T-cell (primary cell): ENCODE measurements at places on chromosomes 1 and 21. TPM values are rescaled to one million over a fixed set of nuclear protein-coding genes. Genes with fewer than 3 reads are reported as not detected.

DNA sequence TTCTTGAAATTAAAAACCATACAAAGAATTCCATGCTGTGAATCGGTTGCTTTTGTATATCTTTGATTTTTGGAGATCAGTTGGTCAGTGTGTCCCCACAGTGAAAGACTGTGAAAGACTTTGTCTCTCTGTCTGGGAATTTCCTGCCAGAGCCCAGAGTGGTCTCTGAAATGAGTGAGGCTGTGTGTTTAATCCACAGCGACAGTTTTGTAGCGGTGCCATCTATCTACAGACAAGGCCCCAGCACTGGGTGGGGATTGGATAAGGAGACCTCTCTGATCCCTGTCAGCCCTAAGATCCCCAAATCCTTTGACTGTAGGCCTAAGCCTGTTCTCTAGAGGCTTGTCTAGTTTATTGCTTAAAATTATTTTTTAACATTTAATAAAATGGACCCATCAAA is 10.3 kb downstream of the GPR25 start:
- no peak overlapping the region for H3K27ac ChIP-seq
- no peaks in the 10 kb centered on the region for H3K27me3 ChIP-seq

GRCh38 chr1:85628791-85629531 is 48.4 kb downstream of the CCN1 start:
- no peak overlapping the region for H3K4me3 ChIP-seq
- no peak for DNase-seq
- peaks cover 2% of the 10 kb centered on the region for H3K36me3 ChIP-seq
- H3K27me3 ChIP-seq, result no peaks in the 10 kb centered on the region
- no peak overlapping the region for H3K27ac ChIP-seq

Gene VASH2
- total RNA-seq, result 0.85 TPM

DNA sequence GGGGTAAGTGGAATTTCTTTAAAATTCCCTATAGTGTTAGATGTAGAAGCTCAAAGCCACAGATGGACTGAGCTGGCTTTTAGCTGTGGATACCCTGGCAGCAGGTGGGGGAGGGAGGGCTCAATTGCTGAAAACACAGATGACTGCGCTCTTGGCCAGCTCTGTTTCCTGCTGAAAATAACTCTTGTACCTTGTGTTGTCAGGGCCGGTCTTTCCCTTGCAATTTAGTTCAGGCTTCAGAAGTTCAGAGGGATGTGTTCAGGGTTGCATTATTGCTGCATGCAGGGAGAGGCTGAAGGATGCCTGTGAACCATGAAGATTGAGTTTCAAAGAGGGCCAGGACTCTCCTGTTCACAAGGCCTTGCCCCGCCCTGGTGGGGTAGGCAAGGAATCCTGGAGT is 58.1 kb upstream of the GCLM start:
- no peaks in the 10 kb centered on the region for H3K27me3 ChIP-seq
- no peak for DNase-seq
- H3K4me3 ChIP-seq, result no peak overlapping the region
- no peak overlapping the region for H3K27ac ChIP-seq
- no peaks in the 10 kb centered on the region for H3K4me1 ChIP-seq

Gene TMEM125
- not detected for total RNA-seq

GRCh38 chr1:81600363-81600762 is 200.4 kb upstream of the ADGRL2 start:
- no peak overlapping the region for H3K4me3 ChIP-seq
- H3K27me3 ChIP-seq, result no peaks in the 10 kb centered on the region
- no peaks in the 10 kb centered on the region for H3K36me3 ChIP-seq
- H3K27ac ChIP-seq, result no peak overlapping the region

DNA sequence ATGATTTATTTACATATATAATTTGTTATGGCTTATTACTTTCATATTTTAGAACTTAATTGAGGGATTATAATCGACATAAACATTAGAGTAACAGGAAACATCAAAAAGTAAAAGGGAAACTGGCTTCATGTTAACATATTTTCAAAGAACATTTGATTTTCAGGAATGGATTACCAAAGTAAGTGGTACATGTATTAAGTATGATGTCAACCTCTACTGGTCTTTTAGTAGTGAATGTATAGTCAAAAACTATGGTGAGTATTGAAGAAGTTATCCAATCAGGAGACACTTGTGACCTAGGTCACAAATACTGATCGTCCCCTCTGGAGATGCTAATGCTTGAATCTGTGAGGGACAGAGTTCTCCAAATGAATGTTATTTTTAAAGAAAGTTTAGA is 768.9 kb upstream of the ADGRL4 start:
- H3K36me3 ChIP-seq, result no peaks in the 10 kb centered on the region
- no peak for DNase-seq
- H3K27me3 ChIP-seq, result no peaks in the 10 kb centered on the region
- no peak overlapping the region for H3K27ac ChIP-seq

Gene CD84
- total RNA-seq, result 51.8 TPM

DNA sequence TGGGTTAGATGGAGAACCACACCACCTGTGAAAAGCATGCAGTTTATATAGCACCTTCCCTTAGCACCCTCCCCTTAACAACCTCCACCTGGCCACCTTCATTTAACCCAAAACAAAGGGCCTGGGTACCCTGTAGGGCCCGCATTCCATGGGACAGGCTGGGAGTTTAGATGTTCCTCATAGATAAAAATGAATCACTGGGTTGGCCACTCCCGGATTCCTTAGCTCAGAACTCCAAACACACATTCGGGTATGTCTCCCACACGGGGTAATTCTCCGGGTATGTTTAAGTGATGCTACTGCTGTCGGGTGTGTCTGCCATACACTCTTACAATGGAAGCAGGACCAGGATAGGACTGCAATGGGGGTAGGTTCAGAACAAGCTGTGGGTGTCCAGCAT is 43.9 kb upstream of the FOXO6 start:
- no peak for DNase-seq
- no peaks in the 10 kb centered on the region for H3K36me3 ChIP-seq
- H3K27me3 ChIP-seq, result peaks cover 9% of the 10 kb centered on the region
- H3K4me1 ChIP-seq, result no peaks in the 10 kb centered on the region

DNA sequence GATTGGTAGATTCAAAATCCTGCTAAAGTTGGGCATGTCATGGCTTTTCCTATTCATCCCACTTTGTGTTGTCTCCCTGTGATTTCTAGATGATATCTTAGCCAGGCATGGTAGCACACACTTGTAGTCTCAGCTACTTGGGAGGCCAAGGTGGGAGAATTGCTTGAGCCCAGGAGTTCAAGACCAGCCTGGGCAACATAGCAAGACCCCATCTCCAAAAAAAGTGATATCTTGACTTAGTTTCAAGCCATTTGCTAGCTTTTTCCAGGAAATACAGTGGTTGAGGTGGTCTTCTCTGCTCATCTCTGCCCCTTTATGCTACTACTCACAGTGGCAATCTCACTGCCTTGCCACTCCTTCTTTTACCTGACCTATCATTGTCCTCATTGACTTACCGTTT is 12.3 kb upstream of the HAX1 start:
- peaks cover 15% of the 10 kb centered on the region for H3K36me3 ChIP-seq
- no peak overlapping the region for H3K4me3 ChIP-seq
- H3K27ac ChIP-seq, result no peak overlapping the region
- no peak for DNase-seq

Gene TRPM2
- total RNA-seq, result 1.2 TPM

DNA sequence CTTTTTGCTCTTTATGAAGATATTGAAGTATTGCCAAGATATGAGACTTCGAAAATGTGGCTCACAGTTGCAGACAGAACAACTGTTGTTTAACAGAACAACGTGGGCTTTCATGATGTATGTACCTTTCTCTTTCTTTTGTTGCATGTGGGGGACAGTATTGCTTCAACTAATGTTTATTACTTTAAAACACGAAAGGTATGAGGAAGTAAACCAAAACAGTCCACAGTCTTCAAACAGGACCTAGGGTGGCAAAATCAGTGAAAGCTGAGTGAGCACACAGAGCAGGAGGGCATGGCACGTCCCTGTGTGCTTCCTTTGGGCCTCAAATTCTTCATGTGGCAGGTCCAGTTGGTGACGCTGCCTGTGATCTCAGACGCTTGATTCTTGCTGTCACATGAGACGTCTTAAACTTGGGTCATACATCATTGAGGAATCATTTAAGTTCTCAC is 7.8 kb upstream of the CHAF1B start:
- H3K27me3 ChIP-seq, result no peaks in the 10 kb centered on the region
- H3K36me3 ChIP-seq, result peaks cover 18% of the 10 kb centered on the region
- no peak overlapping the region for H3K4me3 ChIP-seq
